ENCODE measurements at places on chromosomes 16 and 17.

DNA sequence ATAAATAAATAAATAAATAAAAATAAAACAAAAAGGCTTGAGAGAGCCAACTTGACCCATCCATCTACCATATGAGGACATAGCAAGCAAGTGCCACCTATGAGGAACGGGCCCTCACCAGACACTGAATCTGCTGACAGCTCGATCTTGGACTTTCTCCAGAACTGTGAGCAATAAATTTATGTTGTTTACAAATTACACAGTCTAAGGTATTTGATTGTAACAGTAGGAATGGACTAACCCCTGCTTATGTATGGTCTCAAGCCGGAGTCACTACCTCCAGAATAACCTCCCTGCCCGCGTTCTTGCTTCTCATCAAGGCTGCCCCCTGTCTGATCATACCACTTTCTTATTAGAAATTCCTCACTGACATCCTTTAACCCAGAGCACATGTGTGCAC is 9.9 kb downstream of the SLC5A11 start:
- no peaks in the 10 kb centered on the region for H3K36me3 ChIP-seq
- H3K27ac ChIP-seq = no peak overlapping the region
- no peak for DNase-seq
- peaks cover 11% of the 10 kb centered on the region for H3K4me1 ChIP-seq
- H3K4me3 ChIP-seq = no peak overlapping the region

DNA sequence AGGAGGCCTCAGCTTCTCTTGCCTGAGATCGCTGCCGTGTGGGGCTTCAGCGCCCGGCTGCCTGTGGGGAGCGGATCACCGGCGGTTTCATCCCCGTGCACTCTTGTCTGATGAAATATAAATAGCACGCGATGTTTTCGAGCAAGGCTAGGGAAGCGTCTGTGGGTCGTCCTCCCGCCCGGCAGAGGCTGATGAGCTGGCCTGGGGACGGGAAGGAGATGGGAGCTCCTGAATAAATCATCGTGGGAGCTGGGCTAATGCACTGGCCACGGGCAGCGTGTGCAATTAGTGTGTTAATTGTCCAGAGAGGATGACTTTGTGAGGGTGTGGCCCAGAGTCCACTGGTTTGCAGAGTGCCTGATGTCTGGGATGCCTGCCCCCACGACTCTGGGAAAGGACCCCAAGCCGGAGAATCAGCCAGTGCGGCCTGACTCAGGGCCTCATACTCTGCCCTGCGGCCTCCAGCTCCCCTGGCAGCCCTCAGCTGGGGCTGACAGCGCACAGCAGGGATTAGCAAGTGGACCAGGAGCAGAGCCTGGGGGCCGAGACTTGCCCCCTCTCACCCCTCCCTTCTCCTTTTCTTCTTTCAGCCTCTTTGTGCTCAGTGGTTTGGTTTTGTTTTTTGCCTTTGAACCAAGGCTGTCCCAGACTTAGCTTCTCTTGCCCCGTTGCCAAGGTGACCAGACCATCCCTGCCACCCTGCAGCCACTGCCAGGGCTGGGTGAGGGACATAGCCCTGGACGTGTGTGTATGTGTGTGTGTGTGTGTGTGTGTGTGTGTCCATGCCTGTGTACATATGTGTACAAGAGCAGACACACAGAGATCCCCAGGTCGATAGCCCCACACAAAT is 21.4 kb downstream of the KCNJ12 start:
- H3K27me3 ChIP-seq = no peaks in the 10 kb centered on the region
- peaks cover 4% of the 10 kb centered on the region for H3K4me1 ChIP-seq
- no peak overlapping the region for H3K27ac ChIP-seq

DNA sequence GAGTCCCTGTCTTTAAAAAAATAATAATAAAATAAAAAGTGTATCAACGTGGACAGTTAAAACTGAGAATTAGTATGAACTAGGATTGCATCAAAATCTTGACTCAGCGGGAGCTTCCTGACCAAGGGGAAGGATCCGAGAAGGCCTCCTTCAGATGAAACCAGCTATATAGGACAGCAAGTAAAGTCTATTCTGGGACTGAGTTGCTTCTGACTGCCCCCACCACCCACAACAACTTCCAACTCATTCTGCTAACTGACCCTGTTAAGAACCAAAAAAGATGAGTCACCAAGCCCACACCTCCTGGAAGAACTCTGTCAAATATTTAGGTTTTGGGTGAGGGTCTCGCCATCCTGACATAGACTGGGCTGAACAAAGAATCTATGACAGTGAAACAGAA is 24.9 kb downstream of the MPP3 start:
- peaks cover 65% of the 10 kb centered on the region for H3K36me3 ChIP-seq
- no peak overlapping the region for H3K27ac ChIP-seq
- no peaks in the 10 kb centered on the region for H3K27me3 ChIP-seq
- H3K4me3 ChIP-seq = no peak overlapping the region

GRCh38 chr16:47780213-47780875 is 319.2 kb downstream of the PHKB start:
- no peaks in the 10 kb centered on the region for H3K27me3 ChIP-seq
- H3K27ac ChIP-seq = no peak overlapping the region
- DNase-seq = no peak
- no peaks in the 10 kb centered on the region for H3K4me1 ChIP-seq
- H3K36me3 ChIP-seq = no peaks in the 10 kb centered on the region

DNA sequence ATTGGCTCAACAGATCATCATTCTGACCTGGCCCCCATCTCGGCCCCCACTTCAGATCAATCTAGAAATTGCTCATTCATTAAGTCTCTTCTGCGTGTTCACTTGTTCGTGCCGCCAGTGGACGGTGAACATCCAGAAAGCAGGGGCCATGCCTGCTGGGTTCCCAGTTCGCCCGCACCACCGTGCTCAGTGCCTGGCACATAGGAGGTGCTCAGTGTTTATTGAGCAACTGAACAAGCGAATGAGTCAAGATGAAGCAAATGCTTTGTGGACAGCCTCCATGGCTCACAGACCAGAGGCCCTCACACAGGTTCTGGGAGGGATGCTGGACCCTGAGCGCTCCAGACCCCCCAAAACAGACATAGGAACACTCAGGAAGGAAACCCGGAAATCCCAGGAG is 13.9 kb downstream of the BEAN1 start:
- no peaks in the 10 kb centered on the region for H3K4me1 ChIP-seq
- peaks cover 26% of the 10 kb centered on the region for H3K27me3 ChIP-seq
- no peaks in the 10 kb centered on the region for H3K36me3 ChIP-seq
- no peak overlapping the region for H3K4me3 ChIP-seq
- no peak overlapping the region for H3K27ac ChIP-seq

All from esophagus muscularis mucosa (tissue), 4 donors.